IMR-90 (cell line): ENCODE measurements at places on chromosomes 11 and 22. TPM values are rescaled to one million over a fixed set of nuclear protein-coding genes. Genes with fewer than 3 reads are reported as not detected.

The SCGB1C1 gene
- not detected in 2 replicates for total RNA-seq

The ASRGL1 gene
- total RNA-seq, result 0.28 TPM in 1 of 2 replicates, not detected in the other

The SLC37A2 gene
- 0.72 and 0.83 TPM in 2 replicates for total RNA-seq

The TMX2 gene
- 72.5 and 103 TPM in 2 replicates for total RNA-seq

The SCUBE2 gene
- total RNA-seq, result 0.56 and 0.72 TPM in 2 replicates

The USH1C gene
- not detected in 2 replicates for total RNA-seq

The ACTN3 gene
- total RNA-seq, result under 0.01 TPM in 2 replicates

The RIMBP3B gene
- 0.18 and 0.28 TPM in 2 replicates for total RNA-seq

The KCNC1 gene
- not detected in 2 replicates for total RNA-seq

The PDE3B gene
- 1.1 and 1.3 TPM in 2 replicates for total RNA-seq

The MYBPC3 gene
- total RNA-seq, result not detected in 2 replicates

The TYR gene
- not detected in 2 replicates for total RNA-seq

The EML3 gene
- 4.4 and 5.0 TPM in 2 replicates for total RNA-seq

The SLC35E4 gene
- 6.8 and 6.9 TPM in 2 replicates for total RNA-seq

The DBX1 gene
- total RNA-seq, result not detected in 2 replicates
